ENCODE measurements at places on chromosomes 5 and 9.
A peak's percentile ranks its signal among the peaks of the same experiment; 100 is the strongest.

- no peak for DNase-seq
These were observed 312.4 kb downstream of the DOCK8 start for GRCh38 chr9:526904-527591.

GRCh38 chr5:116685931-116686330, 111.3 kb upstream of the SEMA6A start:
- no peak for DNase-seq

DNA sequence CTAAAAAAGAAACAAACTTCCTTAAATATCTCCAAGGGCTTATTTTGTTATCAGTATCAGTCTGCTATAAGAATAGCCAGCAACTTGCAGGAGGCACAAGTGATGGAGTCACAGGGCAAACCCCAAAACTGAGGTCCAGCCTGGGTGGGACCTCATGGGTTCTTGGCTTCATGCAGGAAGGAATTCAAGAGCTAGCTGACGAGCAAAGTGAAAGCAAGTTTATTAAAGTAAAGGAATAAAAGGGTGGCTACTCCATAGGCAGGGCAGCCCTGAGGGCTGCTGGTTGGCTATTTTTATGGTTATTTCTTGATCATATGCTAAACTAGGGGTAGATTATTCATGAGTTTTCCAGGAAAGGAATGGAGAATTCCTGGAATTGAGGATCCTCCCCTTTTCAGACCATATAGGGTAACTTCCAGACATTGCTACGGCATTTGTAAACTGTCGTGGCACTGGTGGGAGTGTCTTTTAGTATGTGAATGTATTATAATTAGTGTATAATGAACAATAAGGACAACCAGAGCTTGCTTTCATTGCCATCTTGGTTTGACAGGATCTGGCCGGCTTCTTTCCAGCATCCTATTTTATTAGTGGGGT, 231.9 kb downstream of the ADAMTSL1 start:
- DNase-seq: no peak

GRCh38 chr5:68872088-68872839, 221.6 kb upstream of the SLC30A5 start:
- no peak for DNase-seq

- peak; percentile 29 for DNase-seq
These were observed 13.8 kb upstream of the CTSL start for GRCh38 chr9:87711857-87712800.

GRCh38 chr5:98954392-98955028, 25.7 kb upstream of the CHD1 start:
- no peak for DNase-seq

GRCh38 chr5:73028991-73029595, 73.3 kb downstream of the FCHO2 start:
- no peak for DNase-seq

GRCh38 chr5:13045897-13046551, 898.5 kb downstream of the DNAH5 start:
- DNase-seq: no peak

DNA sequence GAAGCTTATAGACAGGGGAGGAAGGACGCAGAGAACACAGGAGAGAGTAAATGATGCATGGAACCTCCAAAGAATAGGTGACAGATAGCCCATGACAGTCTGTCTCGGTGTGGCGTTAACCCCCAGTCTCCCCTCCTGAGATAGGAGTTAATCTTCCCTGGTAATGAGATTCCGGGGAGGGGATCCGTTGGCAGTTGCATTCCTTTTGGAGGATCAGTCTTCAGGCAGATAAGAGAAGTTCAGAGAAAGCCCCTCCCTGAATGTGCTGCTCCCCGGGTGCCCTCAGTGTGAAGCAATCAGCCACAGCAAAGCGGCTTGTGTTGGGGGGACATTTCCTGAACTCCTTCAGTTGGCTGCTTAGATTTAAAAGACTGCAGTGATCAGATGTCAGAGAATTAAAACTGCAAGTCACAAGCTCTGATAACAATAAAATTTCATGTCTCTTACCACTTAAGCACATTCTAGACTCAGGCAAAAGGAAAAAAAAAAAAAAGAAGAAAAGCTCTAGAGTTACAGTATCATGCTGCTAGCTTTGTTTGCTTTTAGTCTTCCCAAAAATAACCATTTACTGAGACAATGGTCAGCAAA, 121.1 kb downstream of the EGFLAM start:
- DNase-seq: no peak

DNA sequence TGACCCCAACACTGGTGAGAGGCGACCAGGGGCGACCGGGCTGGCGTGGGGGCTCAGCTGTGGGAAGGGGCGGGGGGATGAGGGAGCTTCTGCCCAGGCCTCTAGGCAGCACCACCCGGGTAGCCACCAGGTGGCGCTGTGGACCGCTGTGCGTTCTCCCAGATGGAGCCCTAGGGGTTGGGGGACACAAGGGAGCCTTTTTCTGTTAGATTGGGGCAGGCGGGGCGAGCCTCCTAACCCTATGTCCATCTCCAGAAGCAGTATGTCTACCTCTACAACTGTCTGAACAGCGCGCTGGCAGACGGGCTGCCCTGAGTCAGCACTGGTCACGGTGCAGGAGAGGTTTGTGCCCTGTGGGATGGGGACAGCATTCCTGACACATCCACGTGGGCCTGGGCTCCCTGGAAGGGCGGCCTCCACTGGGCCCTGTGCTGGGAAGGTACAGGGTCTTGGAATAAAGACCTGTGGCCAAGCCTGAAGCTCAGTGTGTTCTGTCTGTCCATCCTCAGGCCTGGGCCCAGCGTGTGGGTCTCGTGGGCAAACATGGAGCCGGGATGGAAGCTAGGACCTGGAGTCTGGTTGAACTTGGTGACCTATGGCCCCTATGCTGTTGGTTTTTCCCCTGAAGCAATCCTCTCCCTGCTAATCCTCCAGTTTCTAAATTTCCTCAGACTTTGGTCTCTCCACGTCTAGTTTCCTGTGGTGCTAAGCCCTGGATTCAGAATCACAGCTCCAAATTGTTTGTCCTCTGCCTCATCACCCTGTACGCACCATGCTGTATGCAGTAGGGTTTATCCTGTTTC, 23.1 kb upstream of the SPTLC1 start:
- no peak for DNase-seq

DNA sequence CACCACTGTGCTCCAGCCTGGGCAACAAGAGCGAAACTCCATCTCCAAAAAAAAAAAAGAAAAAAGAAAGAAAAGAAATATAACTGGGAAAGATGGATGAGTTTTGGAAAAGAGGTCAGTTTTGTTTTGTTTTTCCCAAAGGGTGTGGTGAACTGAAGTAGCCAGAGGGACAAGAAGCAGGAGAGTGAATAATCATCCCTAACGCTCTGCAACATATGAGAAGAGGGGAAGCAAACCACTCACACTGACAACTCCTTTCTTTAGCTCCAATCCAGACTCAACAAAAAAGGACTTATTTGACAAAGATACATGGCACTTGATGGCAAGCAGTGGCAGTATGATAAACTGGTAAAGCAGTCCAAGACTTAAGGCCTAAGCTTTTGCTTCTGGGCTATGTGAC, 176.1 kb upstream of the HMHB1 start:
- no peak for DNase-seq

DNA sequence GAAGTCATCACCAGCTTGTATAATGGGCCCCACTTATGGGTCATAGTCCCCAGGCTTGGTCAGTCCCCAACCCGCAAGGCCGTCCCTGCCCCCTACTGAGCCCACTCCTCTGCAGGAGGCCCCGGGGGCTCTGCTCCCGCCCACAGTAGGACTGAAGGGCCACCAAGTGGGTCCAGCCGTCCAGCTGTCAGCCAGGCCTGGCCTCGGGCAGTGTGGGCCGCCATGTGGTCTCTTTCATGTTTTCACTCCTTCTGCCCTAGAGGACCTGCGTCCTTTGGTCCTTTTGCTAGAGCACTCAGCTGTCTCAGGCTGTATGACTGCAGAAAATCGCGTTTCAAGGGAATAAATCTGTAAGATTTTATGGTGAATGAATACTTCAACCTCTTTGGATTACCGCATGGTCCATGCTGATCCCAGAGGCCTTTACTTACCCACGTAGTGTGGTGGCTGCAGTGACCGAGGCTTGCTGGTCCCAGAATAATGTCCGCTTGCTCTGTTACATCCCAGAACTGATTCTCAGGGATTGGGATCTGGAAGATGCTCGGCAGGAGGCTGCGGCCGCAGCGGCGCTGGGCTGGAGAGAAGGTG, 105.7 kb upstream of the FAM120A start:
- no peak for DNase-seq

DNA sequence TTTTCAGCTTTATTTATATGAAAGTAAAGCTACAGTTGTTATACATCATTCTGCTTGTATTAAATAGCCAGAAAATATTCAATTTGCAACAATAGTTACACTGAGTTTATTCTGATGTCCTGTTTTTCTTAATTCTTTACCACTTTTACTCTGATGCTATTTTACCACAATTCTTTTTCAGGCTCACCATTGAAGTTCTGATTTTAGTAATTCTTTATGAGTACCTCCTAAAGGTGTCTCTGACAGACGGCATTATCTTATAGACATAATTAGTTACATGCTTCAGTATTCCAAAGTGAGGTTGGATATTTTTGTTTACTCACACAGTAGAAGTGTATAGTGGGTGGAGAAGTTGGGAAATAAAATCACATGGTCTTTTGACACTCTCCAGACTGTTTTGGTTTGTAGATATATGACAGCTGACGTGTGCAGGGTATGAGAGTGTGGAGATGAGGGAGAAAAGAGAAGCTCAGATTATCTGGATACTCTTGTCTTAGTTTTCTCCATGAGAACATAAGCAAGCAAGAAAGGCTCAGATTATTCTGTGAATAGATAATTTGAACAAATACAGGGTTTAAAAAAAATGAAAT, 97.4 kb downstream of the FBXO4 start:
- no peak for DNase-seq

GRCh38 chr9:93116072-93116961, 17.7 kb downstream of the NINJ1 start:
- no peak for DNase-seq

- DNase-seq: no peak
These were observed 27.2 kb downstream of the FBXW2 start for GRCh38 chr9:120765910-120766425.

GRCh38 chr5:130112246-130112645, 208.0 kb downstream of the CHSY3 start:
- no peak for DNase-seq

DNA sequence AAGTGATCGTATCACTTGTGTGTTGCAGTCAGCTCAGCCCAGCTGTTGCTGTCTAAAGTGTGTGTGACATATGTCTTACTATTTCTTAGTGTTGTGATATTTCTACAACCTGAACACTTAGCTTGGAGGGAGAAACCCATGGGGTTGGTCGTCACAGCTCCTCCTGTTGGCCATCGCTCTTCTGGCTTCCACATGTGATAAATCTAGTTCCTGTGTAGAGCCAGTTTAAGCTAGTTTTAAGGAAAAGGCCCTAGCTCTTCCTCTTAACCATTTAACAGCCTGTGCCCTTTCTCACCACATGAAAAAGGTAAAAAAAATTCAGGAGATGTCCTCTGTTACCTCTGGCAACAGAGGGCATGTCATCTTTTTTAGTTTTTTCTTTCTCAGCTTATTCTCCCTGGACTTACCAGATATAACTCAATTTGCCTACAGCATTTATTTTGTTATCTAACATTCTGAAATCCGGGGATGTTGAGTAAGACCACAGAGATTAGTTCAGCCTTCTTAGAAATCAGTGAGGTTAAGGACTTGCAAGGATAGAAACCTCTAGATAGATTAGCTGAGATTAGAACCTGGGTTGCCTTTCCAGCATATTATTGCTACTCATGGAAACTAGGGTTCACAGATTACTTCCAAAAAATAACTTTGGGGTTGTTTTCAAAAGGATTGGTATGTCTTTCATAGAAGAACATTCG, 100.4 kb downstream of the GAPVD1 start:
- DNase-seq: no peak

GRCh38 chr5:39109606-39110005, 35.4 kb upstream of the RICTOR start:
- no peak for DNase-seq

DNA sequence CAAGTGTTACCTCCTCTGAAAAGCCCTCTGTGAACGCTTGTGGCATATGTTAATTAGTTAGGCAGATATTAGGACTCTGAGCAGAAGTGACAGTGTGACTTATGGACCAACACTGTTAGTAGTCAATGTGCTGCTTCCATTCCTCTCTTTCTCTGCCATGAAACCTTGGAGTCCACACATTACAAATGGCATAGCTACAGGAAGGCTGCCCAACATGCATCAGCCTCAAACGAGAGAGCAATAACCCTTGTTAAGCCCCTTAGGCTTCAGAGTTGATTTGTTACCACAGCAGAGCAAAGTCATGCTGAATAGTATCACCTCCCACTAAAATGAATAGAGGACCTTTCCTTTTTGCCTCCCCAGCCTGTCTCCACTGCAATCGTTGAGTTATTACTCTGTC, 397.7 kb upstream of the SMARCA2 start:
- DNase-seq: no peak

Data from COLO829 (cell line).